ENCODE measurements at places on chromosomes 4 and X. TPM values are rescaled to one million over a fixed set of nuclear protein-coding genes. Genes with fewer than 3 reads are reported as not detected.

GRCh38 chr4:113979148-113979904, at the start of gene ARSJ:
TSS of gene ARSJ (minus strand) at chr4:113979647. CDS start at chr4:113978834, 813 bp downstream.
- peak; percentile 66 for DNase-seq

- no peak for DNase-seq
Measured at GRCh38 chr4:169179609-169180521, 90.9 kb downstream of the SH3RF1 start.

DNA sequence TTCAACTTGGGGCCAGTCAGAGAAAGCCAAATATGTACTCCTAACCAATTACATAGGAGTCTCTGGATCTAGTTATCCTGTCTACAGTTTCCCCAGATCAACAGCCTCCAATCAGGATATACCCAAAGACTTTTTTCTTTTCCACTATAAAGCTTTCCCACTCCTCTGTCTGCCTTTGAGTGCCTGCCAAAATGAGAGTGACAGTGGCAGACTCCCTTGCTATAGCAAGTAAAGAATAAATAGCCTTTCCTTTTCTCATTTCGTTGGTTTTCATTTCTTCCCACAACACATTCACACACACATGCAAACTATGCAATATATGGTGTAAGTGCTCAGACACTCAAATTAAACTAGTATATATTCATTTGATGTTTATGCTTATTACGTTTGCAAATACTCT, 302.4 kb upstream of the TACR3 start:
- DNase-seq, result no peak

GRCh38 chrX:51641421-51642021, 22.8 kb upstream of the CENPVL3 start:
- no peak for DNase-seq

DNA sequence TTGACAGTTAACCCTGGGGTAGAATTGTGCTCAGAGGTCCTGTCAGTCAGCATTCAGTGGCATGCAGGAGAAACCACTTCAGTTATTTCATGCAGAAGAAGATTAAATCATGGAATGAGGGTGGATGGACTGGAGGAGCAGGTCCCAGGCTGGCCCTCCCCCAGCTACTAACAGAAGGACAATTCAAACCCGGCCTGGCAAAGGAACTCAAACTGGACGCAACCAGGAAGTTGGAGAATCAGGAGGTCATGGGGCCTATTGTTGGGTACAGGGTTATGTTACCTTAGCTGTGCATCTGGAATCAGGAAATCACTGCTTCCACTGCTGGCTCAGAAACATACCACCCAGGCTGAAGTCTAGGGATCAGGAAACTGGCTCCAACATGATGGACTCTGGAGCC, 121.4 kb downstream of the GPAT3 start:
- no peak for DNase-seq

DNA sequence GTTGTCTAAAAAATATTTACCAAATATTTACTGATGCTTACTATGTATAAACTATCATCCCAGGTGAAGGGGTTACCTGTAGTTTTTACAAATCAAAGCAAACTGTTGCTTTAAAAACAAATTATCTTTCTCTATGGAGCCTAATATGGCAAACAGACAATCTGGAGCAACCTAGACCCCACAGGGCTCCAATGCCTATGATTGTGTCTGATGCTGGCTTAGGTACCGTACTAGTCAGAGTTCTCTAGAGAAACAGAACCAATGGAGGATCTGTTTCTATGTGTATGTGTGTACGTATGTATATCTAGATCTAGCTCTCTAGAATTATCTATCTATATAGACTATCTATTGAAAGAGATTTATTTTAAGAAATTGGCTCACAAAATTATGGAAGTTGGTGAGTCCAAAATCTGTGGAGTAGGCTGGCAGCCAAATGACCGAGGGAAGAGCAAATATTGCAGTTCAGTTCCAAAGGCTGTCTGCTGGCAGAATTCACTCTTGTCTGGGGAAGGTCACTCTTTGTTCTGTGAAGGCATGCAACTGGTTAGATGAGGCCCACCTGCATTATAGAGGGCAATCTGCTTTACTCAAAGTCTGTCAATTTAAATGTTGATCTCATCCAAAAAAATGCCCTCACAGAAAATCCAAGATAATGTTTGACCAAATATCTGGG, 127.1 kb upstream of the ENPEP start:
- DNase-seq, result no peak

- DNase-seq, result no peak
Measured at GRCh38 chr4:61727286-61727685, 527.2 kb downstream of the ADGRL3 start.

- DNase-seq, result no peak
Measured at GRCh38 chr4:4439782-4440181, 52.9 kb downstream of the NSG1 start.

- no peak for DNase-seq
Measured at GRCh38 chr4:183714626-183715025, 55.5 kb downstream of the TRAPPC11 start.

- no peak for DNase-seq
Measured at GRCh38 chrX:39816871-39817731, 280.7 kb downstream of the BCOR start.

DNA sequence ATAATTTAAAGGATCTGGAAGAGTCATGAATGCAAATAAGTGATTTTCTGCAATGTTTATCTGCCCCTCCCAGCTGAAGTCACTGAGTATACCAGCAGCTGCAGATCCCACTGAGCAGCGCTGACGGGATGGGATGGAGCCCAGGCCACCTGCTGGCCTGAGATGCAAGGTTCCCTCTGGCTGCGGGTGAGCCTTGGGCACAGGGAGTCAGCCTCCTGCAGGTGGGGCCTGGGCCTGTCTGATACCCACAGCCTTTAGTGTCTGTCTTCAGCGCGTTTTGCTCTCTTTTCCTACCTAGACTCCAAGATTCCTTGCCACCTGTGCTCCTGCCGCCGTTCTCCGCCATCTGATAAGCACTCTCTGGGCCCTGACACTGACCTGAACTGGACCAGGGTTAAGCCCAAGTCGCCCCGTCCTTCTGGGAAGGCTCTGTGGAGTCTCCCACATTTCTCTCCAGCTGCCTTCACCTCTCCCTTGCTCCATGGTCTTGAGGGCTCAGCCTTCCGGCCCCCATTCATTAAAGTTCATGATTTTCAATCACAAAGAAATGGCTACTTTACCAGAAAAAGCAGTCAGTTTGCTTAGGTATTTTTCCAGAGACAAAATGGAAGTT, 223.1 kb upstream of the FAT1 start:
- no peak for DNase-seq

GRCh38 chrX:40106676-40107290, 9.0 kb upstream of the BCOR start:
- no peak for DNase-seq

- DNase-seq, result no peak
Measured at GRCh38 chr4:55154290-55154880, 29.0 kb upstream of the KDR start.

- no peak for DNase-seq
Measured at GRCh38 chr4:186722796-186723291, 812 bp downstream of the FAT1 start.

DNA sequence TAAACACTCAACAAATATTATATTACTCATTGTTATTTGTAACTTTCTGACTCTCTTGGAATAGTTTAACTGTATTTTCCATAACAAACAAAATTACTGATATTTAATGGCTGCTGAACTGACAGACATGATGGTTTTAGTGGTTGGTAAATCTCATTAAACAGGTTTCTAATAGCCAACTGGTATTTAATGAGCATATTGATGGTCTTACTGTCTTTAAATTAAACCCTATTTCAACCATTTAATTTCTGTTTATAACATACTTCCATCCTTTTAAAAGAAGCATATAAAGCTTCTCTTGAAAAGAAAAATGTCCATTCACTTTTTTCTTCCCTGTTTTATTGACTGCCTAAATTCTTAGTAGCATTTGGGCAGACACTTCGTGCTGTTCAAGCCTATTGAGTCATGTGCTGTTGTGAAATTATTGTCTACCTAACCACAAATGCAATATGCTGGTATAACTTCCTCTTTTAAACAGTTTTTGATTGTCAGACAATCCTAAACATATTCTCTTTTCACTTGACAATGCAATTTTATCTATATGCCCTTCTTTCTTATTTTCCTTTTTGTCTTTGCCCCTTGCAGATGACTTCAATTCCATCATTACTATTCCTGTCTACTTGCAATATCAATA, 163.9 kb upstream of the SLC7A11 start:
- no peak for DNase-seq

GRCh38 chr4:104818579-104818978, 323.9 kb upstream of the CXXC4 start:
- no peak for DNase-seq

DNA sequence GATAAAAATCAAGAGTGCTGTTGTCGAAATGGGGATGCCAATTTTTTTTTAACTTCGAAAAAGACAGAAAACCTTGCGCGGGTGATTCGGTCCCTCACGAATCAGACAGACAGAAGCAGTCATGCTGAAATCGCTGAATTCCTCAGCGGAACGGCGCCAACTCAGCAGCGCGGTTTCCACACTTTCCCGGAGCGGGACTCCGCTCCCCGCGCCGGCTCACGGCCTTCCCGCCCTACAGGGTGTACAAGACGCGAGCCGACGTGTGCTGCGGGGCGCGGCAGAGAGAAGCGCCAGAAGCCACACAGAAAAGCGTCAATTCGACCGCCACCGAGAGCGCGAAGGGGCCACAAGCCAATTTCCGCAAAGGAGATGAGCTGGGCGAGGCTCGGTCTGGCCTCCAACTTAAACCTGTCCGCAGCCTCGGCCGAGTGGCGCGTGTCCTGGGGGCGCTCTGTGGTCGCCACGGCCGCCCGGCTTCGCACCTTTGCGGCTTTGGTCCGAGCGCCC, 1.3 kb downstream of the NEXMIF start:
- peak; percentile 28 for DNase-seq

DNA sequence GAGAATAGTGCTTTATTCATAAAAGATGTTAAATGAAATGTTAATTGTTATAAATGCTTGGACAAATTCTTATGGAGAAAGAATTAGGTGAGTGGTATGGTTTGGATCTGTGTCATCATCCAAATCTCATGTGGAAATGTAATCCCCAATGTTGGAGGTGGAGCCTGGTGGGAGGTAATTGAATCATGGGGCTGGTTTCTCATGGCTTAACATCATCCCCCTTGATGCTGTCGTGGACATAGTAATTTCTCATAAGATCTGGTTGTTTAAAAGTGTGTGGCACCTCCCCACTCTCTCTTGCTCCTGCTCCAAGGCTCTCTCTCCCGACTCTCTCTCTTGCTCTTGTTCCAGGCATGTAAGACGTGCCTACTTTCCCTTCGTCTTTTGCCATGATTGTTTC, 22.5 kb downstream of the GYPE start:
- DNase-seq, result no peak

- no peak for DNase-seq
Measured at GRCh38 chrX:10206317-10206716, 49.5 kb downstream of the CLCN4 start.

GRCh38 chr4:189376901-189377300, 563.8 kb upstream of the FRG1 start:
- no peak for DNase-seq

DNA sequence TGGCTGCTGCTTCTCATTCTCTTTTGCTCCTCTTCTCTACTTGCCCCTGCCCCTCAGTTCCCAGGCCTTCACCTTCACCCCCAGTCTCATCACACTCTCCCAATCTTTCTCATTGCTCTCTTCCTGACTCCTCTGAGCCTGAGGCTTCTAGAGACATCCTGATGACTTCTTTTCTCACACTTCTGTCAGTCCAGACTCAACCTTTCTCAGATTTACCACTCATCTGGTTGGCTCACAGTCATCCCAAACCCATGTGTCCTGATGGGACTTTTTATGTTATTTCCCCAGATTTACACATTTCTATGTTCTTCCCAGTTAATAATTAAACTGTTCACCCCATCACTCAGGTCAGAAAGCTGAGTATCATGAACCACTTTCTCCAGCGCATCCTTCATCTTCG, 68.0 kb downstream of the TMA16 start:
- no peak for DNase-seq

GRCh38 chrX:13689741-13690211, 848 bp downstream of the RAB9A start:
- no peak for DNase-seq

DNA sequence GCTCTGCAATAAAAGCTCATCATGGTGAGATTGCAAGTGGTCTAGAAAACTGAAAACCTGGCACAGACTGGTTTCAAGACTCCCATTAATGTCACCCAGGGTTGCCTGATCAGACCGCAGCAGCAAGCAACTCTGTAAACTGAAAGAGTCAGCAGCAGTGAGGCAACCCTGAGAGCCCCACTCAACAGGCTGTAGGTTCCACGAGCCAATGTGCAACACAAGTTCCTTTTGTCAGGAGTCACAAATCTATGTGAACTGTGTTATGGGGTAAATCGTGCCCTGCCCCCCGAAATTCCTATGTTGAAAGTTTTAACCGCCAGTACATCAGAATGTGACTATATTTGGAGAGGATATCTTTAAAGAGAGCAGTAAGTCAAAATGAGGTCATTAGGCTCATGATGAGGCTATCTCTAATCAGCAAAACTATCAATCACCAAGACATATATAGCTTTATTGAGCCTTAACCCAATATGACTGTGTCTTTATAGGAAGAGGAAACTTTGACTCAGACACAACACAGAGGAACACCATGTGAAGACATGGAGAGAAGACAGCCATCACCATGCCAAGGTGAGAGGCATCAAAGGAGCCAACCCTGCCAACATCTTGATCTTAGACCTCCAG, 94.0 kb downstream of the FBXO8 start:
- DNase-seq, result no peak

GRCh38 chrX:154329294-154329693, 33.7 kb downstream of the TKTL1 start:
- DNase-seq, result no peak

GRCh38 chr4:168126952-168127351, 34.6 kb downstream of the ANXA10 start:
- DNase-seq, result no peak

DNA sequence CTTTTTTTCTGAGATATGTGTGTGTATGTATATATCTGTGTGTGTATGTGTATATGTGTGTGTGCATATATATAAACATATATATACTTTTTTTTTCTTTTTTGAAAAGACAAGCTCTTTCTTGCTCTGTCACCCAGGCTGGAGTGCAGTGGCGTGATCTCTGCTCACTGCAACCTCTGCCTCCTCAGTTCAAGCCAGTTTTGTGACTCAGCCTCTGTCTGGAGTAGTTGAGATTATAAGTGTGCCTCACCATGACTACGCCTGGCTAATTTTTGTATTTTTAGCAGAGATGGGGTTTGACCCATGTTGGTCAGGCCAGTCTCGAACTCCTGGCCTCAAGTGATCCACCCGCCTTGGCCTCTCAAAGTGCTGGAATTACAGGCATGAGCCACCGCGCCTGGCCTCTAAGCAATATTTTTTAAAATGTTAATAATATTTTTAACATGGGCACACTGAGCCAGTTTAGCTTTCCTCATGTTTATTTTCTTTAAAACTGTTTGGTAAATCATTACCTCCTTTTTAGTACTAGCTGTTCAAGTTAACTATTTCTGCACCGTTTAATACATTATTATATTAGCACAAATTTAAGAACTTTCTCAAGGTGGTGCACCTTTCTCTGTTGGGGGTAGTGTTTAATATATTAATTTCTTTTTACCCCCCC, 33.3 kb downstream of the BBS12 start:
- DNase-seq, result no peak

GRCh38 chrX:10079231-10079630, 77.5 kb upstream of the CLCN4 start:
- no peak for DNase-seq

The DGAT2L6 gene
- not detected for total RNA-seq

The POU3F4 gene
- total RNA-seq, result not detected

The C4orf50 gene
- total RNA-seq, result under 0.01 TPM

The UNC5C gene
- total RNA-seq, result 3.3 TPM

The SMR3A gene
- total RNA-seq, result not detected

The KIAA1210 gene
- total RNA-seq, result not detected

The TIGD2 gene
- 3.3 TPM for total RNA-seq

The IL1RAPL2 gene
- not detected for total RNA-seq

The TLL1 gene
- 16.6 TPM for total RNA-seq

The GK gene
- 4.5 TPM for total RNA-seq

The PAGE2B gene
- total RNA-seq, result not detected

The MBTPS2 gene
- 16.8 TPM for total RNA-seq

The SOWAHB gene
- total RNA-seq, result not detected

All from uterus (tissue), 4 donors.